ENCODE measurements at places on chromosomes 12 and 14. TPM values are rescaled to one million over a fixed set of nuclear protein-coding genes. Genes with fewer than 3 reads are reported as not detected.

Gene ETFBKMT
- total RNA-seq = 3.2 TPM

- DNase-seq = no peak
Observed at GRCh38 chr12:72203764-72204335, 68.3 kb upstream of the TRHDE start.

DNA sequence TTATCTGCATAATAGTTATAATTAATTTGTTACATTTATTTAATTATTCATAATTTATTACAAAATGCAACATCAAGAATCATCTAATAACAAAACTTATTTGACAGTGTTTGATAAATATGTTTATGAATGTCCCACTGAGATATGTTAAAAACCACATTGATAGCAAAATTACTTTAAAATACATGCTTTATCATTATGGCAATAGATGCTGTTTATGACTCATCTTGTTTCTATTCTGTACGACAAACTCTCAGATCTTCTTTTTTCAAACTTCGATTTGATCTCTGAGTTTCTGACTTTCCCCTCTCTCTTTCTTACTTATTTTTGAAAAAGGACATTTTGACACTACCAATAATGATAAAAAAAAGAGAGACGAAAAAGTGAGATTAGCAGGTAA, 56.8 kb upstream of the LRRK2 start:
- DNase-seq = no peak

GRCh38 chr14:70097576-70098249, 91.0 kb downstream of the SLC8A3 start:
- no peak for DNase-seq

DNA sequence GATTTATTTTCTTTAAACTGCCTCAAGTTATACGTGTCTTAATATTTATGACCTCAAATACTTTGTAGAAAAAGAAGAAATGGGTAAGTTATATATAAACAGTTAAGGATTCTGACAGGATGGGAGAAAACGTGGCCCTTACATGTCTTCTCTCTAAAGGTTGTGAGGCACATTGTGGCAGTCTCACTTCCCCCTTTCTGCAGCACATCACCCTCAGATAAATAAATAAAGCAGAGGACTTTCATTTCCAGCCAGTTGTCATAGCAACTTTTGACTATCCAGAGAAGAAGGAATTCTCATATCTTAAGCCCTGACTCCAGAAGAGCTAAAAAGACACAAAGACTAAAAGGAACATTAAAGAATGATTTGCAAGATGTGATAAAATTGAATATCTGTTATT, 28.8 kb upstream of the CEP83 start:
- no peak for DNase-seq

- no peak for DNase-seq
Observed at GRCh38 chr14:103550451-103551337, 11.8 kb downstream of the BAG5 start.

Measured in GM23338 (cell line).